ENCODE measurements at places on chromosomes 5 and 9. TPM values are rescaled to one million over a fixed set of nuclear protein-coding genes. Genes with fewer than 3 reads are reported as not detected.

CORO2A gene
- 23.6 TPM for total RNA-seq

PAPPA gene
- total RNA-seq: not detected

MGAT4B gene
- total RNA-seq: 576 TPM

SELENOP gene
- 0.16 TPM for total RNA-seq

JMY gene
- 7.5 TPM for total RNA-seq

HRCT1 gene
- 4.1 TPM for total RNA-seq

FRMPD1 gene
- total RNA-seq: not detected

GRCh38 chr5:174316326-174316725 lies 270.8 kb downstream of the NSG2 start:
- no peak for DNase-seq

- DNase-seq: no peak
Measured at GRCh38 chr5:1268666-1269065, 26.2 kb downstream of the TERT start.

DNA sequence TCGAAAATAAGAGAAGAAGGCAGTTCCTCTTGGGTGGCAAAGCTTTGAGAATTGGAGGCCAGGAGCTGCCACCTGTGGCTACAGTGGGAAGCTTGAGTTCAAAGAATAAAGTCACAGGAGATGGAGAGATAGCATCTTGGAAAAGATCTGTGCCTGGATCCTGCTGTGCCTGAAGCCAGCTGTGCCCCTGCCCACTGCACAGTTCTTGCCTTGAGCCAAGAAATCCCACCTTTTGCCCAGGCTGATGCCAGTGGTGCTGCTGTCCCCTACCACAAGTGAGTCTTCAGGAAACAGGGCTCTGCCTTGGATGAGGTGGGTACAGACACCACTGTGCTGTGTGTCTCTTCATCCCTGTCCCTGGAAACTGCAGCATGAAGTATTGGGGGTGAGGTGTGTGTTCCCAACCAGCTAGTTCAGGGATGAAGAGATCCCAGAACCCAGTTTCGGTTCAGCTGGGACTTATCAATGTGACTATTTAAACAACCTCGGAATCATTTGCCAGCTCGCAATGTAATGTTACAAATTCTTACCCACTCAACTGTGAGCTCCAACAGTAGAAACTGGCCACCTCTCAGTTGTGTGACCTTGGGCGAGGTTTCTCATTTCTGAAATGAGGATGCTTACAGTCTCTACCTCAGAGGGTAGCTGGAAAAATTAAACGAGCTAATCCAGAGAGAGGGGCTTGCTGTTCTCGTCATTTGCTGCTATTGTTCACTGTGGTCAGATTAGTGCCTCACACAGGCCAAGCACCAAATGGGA lies 5.9 kb downstream of the IER5L start:
- no peak for DNase-seq

- peak; percentile 58 for DNase-seq
Measured at GRCh38 chr5:147169399-147169798, 65.4 kb upstream of the STK32A start.

GRCh38 chr5:180233729-180234128 lies 24.7 kb upstream of the RASGEF1C start:
- DNase-seq: no peak

DNA sequence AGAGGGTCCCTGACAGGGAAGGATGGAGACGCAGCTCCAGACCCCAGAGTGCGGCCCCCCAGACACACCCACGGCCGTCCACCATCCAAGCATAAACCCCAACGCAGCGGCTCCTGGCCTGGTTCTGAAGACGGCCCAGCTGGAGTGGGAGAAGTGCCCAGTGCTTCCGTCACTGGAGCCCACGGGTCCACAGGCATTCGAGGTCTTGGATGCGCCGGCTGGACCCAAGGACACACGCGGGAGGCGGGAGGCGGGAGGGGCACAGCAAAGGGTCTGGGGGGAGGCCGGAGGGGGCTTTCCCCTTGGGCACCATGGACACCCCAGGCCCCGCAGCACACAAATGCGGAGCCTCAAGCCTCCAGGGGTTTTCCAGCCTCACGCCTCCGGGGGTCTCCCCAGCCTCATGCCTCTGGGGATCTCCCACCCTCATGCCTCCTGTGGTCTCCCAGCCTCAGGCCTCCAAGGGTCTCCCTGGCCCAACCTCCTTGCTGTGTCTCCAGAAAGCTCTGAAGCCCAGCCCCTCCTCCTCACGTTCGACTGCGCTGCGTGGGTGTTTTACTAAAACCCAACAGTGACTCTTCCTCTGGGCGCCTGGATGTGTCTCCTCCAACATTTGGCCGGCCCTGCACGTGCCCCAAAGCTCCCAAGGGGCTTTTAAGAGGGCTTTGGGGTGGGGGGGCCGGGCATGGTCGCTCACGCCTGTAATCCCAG lies 15.2 kb downstream of the EXD3 start:
- no peak for DNase-seq

- no peak for DNase-seq
Measured at GRCh38 chr9:76895186-76895585, 10.7 kb downstream of the PRUNE2 start.

DNA sequence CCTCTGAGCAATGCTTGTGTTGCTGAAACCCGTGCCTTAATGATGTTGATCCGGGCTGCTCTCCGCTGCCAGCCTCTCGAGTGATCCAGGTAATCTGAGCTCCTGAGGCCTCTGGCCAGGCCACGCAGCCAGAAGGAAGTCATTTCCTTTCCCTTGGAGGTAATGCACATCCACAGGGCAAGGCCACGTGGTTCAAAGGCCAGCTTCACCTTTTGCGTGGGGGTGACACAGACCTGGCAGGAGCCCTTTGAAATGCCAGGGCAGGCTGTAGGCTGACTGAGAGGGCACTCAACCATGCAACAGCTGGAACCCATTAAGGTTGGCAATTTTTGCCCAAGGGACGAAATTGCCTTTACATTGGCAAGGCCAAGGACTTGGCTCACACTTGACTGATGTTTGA lies 80.4 kb downstream of the LIX1 start:
- no peak for DNase-seq

DNA sequence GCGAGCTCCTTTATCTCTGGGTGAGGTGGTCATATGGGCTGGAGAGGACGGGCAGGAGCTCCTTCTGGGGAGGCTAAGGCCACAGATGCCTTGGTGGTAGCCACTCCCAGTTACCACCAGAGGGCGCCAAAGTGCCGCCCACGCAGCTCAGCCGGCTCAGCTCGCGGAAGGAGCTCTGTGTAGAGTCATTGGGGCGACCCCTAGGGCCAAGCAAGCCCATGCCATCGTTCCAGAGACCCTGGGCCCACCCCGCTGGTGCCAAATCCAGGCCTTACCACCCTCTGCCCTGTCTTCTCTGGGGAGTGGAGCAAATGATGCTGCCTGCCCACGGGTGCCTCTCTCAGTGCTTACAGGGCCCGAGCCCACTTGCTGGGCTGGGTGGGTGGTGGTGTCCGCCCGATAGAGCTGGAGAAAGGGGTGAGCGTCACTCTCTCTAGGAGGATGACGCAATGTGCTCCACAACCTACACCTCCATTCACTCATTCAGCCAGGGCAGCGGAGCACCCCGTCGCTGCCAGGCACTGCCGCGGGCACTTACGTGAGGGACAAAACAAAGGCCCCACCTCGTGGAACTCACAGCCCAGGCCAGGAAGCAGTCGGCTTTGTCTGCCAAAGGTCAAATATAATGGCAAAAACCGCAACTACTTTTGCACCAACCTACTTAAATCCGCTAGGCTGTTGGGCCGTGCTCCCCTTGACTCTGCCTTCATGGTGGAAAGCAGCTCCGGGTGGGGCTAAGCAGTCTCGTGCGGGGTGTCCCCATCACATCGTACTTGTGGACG lies 13.8 kb downstream of the TSPAN17 start:
- DNase-seq: peak; percentile 84

DNA sequence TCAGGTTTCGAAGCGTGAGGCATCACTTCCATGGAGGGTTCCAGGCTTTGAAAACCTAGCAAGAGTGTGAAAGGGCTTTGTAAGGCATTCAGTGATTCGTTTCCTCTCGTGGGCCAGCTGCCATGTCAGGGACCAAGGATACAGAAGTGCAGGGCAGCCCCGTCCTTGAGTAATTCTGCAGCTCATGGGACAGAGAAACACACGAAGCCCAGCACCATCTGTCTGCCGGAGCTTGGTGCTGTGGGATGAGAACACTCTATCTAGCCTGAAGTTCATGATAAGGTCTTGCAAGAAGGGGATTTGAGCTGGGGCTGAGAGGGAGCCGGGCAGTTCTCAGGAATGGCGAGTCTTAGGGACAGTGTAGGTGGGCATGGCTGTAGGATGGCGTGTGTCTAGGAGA lies 55.8 kb downstream of the ANKRD33B start:
- no peak for DNase-seq

GRCh38 chr9:97555164-97555563 lies 53.7 kb downstream of the TMOD1 start:
- no peak for DNase-seq

DNA sequence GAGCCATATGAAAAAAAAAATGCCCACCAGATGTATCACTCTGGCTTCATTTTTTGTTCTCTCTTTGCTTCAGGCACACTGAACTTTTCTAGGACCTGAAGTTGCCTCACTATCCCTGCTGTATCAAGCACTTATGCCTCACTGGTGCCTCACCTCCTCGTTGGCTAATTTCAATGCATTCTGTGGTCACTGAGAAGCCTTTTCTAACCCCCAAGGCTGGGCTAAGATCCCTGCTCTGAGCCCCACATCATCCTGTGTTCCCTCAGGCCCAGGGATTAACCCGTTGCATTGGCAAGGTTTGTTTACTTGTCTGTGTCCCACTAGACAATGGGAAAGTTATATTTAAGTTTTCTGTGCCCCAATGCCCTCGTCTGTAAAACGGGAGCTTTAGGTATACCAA lies 362.7 kb downstream of the OSTF1 start:
- DNase-seq: no peak

DNA sequence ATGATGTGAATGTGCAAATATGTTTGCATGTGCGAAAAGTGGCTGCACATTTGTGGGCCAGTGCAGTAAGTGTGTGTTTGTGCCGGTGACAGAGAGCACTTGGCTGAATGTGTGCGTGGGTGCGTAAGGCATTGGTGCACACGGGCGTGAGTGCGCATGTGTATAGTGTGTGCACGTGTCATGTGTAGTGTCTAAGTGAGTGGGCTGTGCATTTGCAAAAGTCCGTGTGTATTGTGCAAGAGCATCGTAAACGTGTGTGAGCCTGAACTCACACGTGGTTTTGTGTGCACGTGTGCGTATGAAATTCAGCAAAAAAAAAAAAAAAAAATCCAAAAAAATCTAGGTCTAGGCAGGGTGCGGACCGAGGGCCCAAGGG lies 6.5 kb upstream of the EBF1 start:
- DNase-seq: no peak

DNA sequence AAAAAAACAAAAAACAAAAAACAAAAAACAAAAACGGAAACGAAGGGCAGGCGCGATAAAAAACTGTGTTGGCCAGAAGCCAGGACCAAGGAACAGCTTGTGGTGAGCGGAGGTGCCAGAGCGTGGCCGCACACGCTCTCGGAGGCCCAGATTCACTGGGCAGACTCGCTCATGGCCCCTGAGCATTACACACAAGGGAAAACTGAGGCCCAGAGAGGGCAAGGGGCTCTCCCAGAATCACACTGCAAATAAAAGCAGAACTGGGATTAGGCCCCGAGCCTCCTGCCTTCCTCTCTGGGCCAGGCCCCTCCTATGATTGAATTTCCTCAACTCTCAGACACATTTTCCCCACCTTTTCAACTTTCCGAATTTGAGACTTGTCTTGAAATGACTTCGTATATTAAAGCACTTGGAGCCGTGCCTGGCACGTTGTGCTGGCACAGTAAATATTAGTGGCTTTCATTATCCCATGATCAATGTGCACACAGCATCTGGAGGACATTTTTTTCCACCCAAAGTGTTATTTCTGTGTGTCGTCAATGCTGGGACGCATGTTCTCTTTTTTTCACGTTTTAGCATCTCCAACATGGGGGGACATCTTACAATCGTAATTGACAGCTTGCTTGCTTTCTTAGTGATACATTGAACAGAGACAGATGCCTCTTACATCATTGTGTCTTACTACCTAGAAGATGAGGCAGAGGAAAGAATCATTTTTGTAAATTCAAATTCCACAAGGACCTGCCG lies 7.4 kb downstream of the FIBCD1 start:
- no peak for DNase-seq

DNA sequence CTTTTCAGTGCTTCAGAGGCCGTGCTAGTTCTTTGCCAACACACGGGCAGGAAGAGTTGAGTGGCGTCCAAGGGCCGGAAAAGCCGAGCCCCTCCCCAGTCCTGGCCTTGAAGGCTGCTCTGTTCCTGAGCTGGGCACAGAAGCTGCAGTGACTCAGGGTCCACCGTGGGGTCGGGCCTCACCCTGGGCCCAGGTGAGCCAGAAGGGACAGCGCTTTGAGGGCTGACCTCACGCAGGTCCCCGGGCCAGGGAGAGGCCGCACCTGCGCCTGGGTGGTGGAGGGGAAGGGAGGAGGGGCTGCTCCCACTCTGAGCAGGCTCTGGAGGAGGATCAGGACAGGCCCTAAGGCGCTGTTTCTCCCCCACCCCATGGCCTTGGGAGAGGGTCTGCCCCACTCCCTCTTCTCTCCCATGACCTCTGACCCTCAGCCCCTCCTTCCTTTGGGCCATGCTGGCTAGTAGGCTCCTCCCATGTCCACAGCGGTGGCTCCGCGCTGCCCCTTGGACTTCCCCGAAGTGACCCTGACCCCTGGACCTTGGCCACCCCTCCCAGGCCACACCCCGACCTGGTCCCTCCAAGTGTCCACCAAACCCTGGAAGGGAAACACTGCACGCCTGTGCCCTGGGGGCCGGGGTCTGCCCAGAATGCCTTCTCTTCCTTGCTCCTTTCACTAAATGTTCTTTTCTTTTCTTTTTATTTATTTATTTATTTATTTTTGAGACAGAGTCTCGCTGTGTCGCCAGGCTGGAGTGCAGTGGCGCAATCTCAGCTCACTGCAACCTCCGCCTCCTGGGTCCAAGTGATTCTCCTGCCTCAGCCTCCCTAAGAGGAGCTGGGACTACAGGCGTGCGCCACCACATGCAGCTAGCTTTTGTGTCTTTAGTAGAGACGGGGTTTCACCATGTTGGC lies 19.7 kb upstream of the SLC6A19 start:
- DNase-seq: no peak

- no peak for DNase-seq
Measured at GRCh38 chr9:127676638-127677037, 30.1 kb upstream of the CFAP157 start.

Data from HT-29 (cell line).